ENCODE measurements at places on chromosomes 3 and 15.
A peak's percentile ranks its signal among the peaks of the same experiment; 100 is the strongest.

GRCh38 chr3:131053043-131053859 lies 26.6 kb downstream of the NEK11 start:
- DNase-seq, result no peak

DNA sequence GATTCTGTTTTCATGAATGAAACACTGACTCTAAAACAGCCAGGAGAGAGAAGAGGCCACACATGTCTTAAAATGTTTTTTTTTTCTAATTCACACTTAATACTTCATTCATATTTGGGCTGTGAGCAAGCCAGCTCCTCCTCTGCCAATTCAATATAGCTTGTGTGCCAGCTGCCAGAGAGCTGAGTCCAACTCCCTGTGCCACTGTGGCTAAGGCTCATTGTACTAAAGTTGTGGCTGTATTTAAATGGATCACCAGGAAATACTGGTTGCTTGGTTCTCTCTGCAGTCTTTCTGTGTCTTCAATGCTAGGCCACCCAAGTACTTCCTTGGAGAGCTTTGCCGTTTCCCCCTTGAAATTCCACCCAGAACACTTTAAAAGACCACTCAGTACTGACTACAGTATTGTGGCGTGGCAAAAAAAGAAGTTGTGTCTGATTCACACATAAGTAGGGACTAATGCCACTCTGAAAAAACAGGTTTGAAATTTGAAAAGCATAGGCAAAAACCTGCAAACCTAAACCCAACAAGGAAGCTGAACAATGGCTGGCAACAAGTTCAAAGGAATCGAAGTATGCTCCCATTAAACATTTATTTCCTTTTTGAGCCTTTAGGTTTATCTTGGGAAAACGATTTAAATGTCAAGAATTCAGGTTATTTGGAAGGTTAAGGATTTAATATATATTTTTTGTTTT lies 524.7 kb downstream of the DIPK2A start:
- DNase-seq, result no peak

GRCh38 chr15:59616379-59616778 lies 4.8 kb downstream of the GCNT3 start:
- no peak for DNase-seq

- no peak for DNase-seq
These were observed 11.7 kb upstream of the LACTB start for GRCh38 chr15:63109920-63110319.

DNA sequence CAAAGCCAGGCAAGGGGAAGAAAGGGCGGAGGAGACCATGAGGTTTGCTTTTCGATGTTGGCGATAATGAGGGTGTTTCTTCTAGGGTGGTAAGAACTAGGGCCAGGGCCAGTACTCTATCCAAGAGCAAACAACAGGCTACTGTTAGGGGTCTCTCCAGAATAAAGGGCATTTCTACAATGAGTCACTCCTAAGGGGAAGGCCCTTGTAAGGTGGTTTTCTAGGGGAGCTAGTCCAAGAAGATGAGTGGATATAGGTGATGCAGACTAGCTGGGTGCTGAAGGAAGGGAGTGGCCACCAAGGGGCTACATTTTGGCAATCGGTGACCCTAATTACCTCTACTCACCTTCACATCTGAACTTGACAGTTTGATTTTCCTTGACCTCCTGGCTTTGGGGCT lies 148.5 kb upstream of the HACD2 start:
- no peak for DNase-seq

DNA sequence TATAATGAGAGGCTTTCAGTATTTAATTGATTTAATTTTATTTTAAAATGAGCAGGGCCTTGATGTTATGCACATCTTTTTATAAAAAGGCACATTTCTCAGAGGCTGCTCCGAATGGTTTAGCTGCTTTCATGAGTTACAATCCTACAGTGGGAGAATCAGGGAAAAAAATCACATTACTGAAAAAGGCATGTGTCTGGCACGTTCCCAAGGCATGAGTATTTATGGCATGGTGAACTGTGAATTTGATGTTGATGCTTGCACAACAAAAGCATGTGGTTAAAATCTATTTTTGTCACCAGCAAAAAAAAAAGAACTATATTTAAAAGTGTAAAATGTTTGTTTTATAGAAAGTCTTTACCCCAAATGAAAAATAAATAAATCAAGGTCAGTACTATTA lies 485.2 kb upstream of the ROBO2 start:
- DNase-seq, result no peak

DNA sequence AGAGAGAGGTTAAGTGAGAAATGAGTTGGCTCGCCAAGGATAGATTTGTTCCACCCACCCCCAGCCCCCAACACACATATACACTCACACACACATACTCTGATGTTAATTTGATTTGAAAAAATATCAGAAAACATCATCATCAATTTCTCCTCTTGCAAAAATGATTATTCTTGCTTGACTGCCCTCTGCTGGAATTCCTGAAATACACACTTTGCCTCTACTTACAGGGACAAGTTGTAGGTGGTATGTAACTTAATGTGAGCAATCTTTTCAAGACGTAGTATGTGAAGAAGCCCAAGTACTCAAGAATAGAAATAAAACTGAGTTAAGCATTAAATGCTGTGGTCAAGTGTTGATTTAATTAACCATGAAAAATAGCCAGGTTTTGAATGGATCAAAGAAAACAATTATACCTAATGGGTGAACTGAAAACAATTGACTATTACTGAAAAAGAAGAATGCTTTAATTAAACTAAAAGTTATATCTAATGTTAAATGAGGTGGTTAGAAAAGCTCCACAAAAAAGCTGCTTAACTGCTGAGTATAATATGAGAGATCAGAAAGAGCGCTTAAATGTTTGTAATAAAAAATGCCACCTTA lies 46.6 kb upstream of the MDFIC2 start:
- DNase-seq, result no peak

DNA sequence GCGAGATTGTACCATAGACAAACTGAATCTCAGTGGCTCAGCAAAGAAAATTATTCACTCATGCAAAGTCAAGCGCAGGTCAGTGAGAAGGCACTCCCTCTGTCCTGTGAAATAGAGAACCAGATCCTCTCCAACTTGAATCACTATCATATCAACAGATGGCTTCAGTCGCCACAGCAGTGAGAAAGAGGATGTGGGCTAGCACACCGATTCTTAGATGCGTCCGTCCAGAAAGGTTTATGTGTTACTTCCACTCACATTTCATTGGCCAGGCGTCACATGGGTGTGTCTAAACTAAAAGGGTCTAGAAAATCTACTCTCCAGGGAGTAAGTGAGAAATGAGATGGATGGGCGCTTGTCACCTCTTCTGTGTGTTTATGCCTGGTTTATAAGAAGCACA lies 141.6 kb upstream of the KBTBD8 start:
- DNase-seq, result no peak

GRCh38 chr3:12188328-12188648 lies 29.6 kb upstream of the TIMP4 start:
- no peak for DNase-seq

- DNase-seq, result no peak
These were observed at the start of gene SAMMSON for GRCh38 chr3:69999140-70000027. SAMMSON (plus strand) TSS chr3:69999733.

GRCh38 chr15:84811828-84812227 lies 5.3 kb upstream of the ALPK3 start:
- DNase-seq, result no peak

GRCh38 chr3:177944228-177944661 lies 592.0 kb upstream of the KCNMB2 start:
- no peak for DNase-seq

DNA sequence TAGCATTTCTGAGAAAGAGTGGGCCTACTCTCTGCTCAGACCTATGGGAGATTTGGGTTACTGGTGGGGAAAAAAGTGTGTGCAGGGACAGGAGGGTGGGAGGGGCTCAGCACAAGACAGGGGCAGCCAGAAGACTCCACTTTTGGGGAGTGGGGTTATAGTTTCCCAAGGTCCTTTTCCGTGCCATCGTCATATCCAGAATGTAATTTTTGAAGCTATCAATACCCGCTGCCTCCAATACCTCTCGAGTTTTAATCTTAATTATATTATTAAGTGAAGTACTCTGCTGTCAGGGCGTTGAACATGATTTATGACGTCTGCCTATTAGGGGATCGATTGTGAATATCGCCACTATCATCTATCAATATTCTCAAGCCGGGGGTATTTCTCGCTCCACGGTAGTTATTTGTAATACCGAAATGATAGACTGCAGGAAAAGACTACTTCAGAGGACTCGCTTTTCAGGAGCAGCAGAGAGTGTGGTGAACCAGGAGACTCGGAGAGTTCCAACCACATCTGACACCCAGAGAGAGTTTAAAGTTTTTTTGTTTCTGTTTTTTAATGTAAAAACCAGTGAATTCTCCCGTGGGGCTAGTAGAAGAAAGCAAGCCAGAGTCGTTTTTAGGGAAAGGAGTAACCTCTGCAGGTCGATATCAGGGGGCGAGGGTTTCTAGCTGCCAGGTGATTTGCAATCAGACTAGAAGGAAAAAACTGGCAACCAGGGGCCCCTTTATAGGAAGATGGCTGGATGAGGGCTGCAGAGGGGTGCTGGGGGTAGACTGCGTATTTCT lies 20.6 kb downstream of the NR2F2 start:
- DNase-seq, result no peak

DNA sequence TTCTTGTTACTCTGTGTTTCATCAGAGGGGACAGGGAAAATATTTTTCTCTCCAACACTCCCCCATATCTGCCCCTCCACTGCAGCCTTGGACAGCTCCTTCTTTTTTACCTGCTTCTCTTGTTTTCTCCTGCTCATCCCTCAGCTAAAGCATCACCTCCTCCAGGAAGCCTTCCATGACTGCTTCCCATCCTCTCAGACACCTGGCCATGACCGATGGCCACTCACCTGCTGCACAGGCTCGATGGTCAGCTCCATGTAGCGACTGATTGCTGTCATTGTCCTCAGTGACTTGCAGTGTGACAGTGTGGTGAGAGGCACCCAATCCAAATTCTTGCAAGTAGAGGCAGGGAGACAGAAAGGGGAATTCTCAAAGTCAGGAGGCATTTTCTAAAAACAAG lies 22.5 kb downstream of the TMEM44 start:
- no peak for DNase-seq

GRCh38 chr15:34348735-34349300 lies 5.7 kb downstream of the NUTM1 start:
- DNase-seq, result no peak

DNA sequence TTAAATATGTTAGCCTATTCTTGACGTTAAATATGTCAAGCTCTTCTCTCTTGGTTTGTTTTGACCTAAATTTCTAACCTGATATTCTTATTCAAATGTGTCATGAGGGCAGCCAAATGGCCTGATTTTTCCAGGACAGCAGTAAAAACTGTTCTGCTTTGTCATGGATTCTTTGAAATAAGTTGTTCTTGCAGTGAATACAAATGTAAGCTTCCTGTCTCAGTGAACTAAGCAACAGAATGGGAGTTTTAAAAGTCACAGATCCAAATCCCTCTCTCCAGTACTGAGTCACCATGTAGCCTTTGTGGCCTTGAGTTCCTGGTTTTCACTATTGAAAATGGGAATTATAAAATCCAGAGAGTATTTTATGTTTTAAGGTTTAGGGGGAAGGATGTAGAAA lies 301.8 kb downstream of the NLGN1 start:
- DNase-seq, result no peak

GRCh38 chr3:79846148-79846933 lies 78.5 kb upstream of the ROBO1 start:
- DNase-seq, result peak; percentile 2

DNA sequence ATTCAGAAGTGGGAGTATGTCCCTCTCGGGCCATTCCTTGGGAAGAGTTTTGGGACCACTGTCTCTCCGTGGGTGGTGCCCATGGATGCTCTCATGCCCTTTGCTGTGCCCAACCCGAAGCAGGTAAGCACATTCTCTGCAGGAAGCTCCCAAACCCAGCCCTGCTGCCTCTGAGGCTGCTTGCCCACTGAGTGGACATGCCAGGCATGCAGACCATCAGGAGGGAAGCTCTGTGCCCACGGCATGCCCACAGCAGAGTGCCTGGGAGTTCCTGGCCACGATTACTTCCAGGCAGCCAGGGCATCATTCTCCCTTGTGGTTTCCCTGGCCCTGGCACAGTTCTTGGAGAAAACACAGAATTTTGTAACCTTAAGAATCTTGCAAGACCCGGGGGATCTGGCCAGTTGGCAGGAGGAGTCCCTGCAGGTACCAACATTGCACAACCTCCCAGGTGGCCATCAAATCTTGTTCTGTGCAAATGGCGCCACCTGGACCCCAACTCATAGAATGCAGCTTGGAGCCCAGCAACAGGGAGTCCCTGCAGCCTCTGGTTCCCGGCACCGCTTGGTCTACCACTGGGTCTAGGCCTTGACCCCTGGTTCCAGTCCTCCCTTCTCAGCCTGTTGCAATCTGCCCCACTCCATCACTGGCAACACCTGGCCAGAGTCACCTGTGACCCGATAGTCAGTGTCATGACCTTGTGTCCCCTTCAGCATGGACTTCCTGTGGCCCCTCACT lies 20.4 kb downstream of the FAH start:
- DNase-seq, result peak; percentile 67

DNA sequence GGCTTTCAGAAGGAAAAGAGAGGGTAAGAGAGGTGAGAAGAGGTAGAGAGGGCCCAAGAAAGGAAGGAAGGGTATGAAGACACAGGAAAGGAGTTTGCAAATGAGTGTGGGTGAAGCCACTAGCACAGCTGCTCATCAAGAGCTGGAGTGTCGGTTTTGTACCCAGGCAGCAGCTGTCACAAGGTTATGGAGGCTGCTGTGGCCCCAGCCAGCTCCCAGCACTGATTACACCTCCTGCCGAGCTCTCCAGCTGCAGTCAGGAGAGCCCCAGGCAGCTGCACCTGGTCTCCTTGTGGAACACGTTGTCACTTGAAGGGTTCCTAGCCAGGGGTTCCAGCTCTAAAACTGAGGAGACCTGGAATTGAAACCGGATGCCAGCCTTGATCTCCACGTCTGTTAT lies 60.4 kb upstream of the CHD2 start:
- DNase-seq, result no peak

DNA sequence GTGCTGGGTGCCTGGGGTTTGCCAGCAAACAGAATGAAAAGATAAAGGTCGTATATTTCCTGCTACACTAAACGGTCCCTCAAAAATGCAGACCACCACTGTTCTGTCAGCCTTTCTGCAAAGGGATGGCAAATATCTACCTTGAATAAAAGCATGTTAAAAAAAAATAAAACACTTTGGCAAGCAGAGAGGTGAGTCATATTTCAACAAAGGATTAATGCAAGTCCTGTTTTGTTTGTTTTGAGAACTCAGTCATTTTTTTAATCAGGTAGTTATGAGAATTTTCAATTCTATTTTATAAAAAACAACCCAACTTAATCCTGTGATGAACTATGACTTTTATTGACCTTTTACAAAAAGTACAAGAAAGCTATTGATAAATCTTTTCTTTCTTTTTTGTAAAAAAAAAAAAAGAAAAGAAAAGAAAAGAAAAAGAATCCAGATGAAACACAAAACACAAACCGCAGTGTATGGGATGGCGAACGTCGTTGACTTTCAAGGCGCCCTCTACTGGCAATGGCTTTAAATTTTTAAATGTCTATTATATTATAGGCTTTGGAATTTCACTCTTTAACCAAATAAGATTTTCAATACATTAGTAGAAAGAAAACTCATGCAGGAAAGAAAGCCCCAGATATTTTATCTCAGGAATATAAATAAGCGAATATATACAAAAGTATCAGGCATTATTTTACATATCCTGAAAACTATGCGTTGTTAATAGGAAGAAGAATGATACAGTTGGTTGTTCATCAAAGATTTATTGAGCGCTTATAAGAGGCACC lies 87.8 kb downstream of the NCEH1 start:
- DNase-seq, result no peak
